ELR (cell line): ENCODE measurements at places on chromosomes 11 and 22.

DNA sequence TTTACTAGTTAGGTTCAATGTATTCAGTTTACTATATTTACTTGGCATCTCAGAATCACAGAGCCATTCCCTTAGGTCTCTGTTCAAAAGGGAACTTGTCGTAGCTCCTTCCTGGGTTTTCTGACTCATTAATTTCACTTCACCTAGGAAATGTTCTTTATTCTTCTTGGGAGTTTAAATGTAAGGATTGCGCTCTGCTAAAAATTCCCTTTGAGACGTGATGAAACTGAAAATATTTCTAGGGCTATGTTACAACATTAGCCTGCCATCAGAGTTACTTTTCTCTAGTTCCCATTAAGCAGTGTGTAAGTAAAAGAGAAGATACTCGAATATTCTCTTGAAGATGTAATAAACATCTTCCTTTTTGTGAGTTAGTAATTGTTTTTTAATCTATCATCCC, 209.5 kb downstream of the CASP12 start:
- DNase-seq: no peak

GRCh38 chr11:134742224-134742612, 330.2 kb upstream of the B3GAT1 start:
- DNase-seq: no peak

DNA sequence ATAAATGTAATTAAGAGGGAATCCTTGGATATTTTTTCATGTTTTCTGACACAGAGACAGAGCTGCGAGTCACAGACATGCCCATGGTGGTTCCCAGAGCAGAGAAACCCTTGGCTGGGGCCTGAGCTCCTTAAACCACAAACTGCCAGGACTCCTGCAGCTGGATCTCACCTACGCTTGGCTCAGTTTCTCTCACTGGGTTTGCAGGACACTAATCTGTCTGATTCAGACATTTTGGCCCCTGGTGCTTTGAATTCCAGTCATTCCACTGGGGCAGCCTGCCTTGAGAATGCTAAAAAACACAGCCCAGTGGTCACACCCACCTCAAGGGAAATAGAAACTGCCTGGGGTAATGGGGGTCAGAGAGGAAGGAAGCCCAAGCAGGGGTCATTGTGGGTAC, 122.6 kb downstream of the CCDC81 start:
- peak; percentile 21 for DNase-seq

DNA sequence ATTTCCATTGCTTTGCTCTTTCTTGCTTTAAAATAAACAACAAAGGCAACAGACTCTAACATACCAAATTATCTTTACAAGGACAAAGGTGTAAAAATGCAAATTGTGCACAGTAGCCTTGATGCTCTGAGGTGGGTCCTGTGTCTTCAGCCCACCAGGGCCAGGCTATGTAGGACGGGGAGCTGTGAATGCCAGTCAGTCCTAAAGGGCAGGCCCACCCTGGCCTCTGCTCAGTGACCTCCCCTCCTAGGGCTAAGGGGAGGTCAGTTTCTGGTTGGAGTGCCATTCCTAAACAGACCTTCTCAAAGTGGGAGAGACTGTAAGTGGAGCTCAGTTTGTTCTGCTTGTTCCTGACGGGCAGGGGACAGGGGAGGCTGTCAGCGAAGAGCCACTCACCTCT, 78.0 kb upstream of the SUSD2 start:
- DNase-seq: no peak

- DNase-seq: no peak
These were observed 35.0 kb downstream of the PDGFB start for GRCh38 chr22:39209756-39210155.

DNA sequence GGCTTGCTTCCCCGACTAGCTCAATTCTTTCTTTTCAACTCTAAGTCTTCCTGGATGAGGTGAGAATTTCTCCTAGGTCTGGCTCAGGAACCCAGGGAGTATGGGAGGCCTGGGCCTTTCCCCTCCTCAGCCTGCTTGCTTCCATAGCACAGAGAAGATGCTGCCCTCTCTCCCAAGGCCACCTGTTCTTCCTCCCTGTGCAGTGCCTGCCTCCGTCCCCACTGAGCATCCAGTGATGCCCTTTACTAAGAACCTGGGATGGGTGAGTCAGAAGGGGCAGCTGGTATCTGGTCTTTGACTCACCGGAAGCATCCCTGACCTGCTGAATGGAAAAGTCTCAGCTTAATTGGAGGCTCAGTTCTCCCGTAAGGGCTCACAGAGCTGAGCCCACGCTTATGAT, 607.9 kb downstream of the BUD13 start:
- no peak for DNase-seq

DNA sequence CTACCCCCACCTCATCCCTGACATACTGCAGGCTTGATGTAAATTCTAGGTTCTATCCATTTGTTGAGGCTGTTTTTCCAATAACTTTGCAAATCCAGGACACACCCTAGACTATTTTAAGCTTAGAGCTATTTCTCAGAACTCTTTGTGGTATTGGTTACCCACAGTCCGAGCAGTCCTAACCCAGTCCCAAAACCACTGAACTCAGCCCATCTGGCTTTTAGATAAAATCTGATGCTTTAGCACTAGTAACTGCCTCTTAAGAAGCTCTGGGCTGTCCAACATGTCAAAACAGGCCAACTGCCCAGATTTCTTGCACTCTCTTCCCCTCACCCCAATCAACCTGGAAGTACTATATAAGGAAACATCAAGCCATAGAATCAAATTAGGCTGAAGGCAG, 344.4 kb upstream of the CADM1 start:
- DNase-seq: no peak

DNA sequence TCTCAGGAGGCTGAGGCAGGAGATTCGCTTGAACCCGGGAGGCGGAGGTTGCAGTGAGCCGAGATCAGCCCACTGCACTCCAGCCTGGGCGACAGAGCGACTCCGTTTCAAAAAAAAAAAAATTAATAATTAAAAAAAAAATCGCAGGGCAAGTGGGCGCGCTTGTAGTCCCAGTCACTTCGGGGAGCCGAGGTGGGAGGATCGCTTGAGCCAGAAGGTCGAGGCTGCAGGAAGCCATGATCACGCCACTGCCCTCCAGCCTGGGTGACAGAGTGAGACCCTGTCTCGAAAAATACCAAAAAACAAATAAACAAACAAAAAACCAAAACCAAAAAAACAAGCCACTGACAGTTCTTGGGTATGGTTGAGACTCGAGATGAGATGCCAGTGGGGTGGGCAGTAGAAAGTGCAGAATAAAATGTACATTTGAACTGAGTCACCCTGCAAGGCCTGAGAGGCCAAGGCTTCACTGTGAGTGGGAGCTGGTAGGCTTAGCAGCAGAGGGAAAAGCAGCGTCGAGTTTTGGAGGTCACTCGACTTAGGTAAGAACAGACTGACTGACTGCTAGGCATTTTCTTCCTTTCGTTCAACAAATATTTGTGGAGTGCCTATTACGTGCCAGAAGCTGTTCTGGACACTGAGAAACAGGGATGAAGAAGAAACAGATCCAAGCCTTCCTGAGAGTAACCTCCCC, 635 bp upstream of the LDHA start:
- DNase-seq: no peak

- peak; percentile 71 for DNase-seq
These were observed at the start of gene PDGFD for GRCh38 chr11:104164028-104164520. Gene PDGFD (minus strand): TSS chr11:104164147.

GRCh38 chr11:8408151-8408941, 144.7 kb upstream of the LMO1 start:
- peak; percentile 19 for DNase-seq

- DNase-seq: no peak
These were observed 101.8 kb downstream of the NAV2 start for GRCh38 chr11:19814421-19814820.

- DNase-seq: peak; percentile 29
These were observed 4.1 kb downstream of the TSPAN32 start for GRCh38 chr11:2305788-2306451.

GRCh38 chr11:62856333-62856895, 17.0 kb upstream of the WDR74 start:
- peak; percentile 20 for DNase-seq

- DNase-seq: no peak
These were observed 14.0 kb upstream of the RELT start for GRCh38 chr11:73361953-73362776.

- DNase-seq: no peak
These were observed 32.4 kb downstream of the MYH9 start for GRCh38 chr22:36355362-36355761.

DNA sequence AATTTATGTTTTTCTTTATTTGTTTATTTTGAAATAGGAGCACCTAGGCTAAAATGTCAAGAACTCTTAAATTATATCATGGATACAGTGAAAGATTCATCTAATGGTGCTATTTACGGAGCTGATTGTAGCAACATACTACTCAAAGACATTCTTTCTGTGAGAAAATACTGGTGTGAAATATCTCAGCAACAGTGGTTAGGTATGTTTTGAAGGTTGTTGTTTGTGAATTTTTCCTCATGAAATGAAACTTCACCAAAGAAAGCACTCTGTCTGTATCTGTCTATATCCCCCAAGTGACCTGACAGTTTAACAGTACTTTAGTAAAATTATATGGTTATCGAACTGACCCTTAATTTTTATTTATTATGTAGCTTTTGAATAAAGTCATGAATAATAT, 12.8 kb downstream of the ATM start:
- no peak for DNase-seq

GRCh38 chr11:67262731-67263675, 3.3 kb upstream of the GRK2 start:
- DNase-seq: peak; percentile 83

DNA sequence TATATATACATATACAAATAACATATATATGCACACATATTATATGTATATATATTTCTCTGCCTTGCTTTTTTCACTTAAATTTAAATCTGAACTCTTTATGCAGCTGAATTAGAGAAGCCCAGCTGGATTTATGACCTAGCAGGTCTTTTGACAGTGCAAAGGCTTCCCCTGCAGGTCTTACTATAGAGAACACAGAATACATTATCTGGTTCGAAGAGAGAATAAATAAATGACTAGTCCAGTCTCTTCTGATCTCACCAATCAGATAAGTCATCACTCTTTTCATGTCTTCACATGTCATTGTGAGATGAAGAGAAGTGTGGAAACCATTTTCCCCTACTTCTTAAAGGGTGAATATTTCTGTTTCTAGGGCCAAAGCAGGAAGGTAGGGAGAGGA, 58.2 kb downstream of the OR10A6 start:
- DNase-seq: no peak

GRCh38 chr11:76114238-76114637, 92.1 kb downstream of the WNT11 start:
- DNase-seq: no peak

- no peak for DNase-seq
These were observed 747.0 kb upstream of the LUZP2 start for GRCh38 chr11:23749762-23750430.

DNA sequence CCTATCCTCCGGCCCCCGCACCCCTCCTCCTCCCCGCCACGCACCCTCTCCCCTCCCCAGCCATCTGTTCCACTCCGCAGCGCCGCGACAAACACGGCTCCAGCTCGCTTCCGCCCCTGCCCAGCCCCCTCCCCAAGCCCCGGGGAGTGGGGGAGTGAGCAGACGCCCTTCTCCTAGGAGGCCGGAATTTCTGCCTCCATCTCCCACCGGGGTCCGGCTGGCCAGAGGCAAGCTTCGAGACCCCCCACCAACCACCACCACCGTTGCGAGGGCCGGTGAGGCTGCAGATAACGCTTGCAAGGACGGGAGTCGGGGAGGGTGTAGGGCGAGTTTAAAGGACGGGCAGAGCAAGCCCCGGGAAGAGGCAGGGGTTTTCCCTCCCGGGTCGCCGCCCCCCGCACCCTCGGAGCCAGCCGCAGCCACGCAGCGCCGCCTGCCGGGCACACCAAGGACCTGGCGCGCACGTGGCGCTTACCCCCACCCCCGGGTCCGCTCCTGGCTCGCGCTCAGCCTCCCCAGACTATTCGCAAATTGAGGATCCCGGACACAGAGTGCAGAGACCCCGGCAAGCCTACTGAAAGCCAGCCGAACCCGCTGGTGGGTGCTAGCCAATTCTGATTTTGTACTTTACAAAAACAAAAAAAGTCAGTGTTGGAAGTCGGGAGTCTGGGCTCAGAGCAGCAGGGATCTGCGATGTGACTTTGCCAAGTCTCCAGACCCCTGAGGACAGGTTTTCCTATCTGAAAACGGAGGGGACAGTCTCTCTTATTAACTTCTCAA, 22.6 kb downstream of the RTN4RL2 start:
- DNase-seq: peak; percentile 50

DNA sequence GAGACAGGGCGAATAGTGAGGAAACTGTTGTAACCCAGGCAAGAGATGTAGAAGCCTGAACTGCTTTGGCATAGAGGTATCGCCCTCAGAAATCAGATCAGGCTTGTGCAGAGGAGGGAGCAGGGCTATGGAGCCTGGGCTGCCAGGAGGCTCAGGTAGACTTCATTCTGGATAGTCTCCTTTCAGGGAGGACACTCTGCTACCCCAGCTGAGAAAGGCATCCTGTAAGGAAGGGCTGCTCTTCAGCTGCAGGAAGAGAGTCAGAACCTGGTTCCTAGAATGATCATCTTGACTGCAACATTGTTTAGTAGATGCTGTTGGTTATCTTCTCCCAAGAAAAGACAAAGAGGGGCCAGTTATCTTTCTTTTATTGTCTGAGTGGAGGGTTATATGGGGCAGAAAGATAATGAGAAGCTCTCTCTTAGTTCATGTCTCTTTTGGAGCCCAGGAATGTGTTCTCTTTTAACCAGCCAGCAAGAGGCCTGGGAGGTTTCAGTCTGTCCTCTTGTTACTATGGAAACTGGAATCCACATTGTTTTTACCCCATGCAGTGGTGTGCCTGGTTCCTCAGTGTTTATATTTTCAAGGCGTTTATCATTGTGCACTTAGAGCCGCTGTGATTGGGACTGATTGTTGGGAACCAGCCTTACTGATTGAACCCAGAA, 95.7 kb downstream of the STIM1 start:
- DNase-seq: no peak

DNA sequence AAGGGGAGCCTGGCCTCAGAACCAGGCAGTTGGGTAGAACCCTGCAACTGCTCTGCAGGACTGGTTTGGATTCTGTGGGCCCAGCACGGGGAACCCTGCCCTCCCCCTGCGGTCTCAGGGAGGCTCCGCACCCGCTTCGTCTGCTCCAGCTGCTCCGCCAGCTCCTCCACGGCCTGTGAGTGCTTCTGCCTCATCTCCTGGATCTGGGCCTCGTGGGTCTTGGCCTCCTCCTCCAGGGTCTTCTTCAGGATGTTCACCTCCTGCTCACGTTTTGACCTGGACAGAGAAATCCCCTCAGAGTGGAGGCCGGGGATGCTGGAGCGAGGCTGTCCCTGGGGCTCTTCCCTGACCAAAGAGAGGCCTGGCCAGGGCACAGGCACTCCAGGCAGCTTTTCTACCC, 41.9 kb downstream of the APOL1 start:
- DNase-seq: no peak

GRCh38 chr11:118234833-118235232, 10.0 kb upstream of the JAML start:
- no peak for DNase-seq

DNA sequence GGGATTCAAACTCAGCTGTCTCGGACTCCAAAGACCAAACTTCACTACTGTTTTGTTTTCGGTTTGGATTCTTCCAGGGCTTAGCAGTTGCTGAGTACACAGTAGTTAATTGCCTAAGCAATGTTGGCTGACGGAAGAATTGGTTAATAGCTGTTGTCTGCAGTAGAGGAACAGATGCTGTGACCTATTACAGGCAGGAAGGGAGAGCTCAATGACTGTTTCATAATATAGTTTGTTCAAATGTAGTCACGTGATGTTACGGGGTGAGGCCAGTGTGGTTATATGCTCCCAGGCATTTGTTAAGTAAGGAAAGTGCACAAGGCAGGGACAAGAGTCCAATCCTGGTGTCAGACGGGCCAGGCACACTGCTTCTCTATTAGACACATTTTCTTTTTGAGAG, 222.6 kb upstream of the CCDC90B start:
- DNase-seq: no peak
